ENCODE measurements at places on chromosomes 12 and 14.

- no peak for DNase-seq
Measured at GRCh38 chr12:15855646-15856045, 26.5 kb upstream of the STRAP start.

DNA sequence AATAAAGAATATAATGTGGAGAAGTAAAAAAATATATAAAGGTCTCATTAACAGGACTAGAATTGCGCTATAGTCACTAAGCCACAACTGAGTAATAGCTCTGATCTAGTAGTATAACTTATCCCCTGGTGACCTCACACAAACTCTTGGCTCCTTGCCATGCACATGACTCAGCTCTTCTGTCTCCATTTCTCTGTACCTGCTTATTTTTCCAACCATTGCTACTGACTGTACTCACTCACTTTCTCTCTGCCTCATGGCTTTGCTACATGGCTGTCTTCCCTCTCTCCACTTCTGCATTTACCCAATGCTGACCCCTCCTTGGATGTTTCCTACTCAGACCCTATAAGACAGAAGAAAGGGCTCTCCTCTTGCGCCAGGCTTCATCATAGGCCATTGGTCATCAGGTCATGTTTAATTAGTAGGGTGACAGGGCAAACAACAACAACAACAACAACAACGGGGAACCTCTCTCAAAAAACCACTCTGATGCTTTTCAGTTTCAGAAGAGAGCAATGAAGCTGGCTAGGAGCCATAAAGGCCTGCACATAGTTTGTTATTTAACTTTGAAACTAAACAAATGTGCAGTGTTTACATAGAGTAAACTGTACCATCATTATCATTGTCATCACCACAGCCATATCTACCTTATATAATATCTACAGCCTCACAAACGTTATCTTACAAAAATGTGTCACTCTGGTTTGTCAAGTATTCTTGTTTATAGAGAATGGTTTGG is 25.6 kb upstream of the KRAS start:
- DNase-seq: peak; percentile 37

DNA sequence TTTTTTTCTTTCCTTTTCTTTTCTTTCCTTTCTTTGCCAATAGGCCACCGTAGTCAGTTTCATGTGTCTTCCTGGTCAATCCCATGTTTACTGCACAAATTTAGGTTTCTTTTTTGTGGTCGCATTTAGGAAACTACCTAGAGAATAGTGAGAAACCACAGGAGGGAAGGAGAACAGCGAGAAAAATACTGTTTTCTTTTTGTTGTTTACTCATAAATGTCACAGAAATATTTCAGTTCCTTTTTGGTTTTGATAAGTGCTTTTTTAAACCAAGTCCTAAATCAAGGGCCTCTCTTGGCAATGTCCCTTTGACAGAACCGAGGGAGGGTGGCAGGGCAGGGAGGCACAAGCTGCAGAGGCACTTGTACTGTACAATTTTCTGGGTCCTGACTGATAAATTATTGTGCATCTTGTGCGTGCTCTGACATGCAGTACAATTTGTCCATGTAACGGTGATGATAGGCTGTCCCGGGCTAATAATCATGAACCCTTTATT is 326.1 kb downstream of the CACNA1C start:
- no peak for DNase-seq

- no peak for DNase-seq
Measured at GRCh38 chr12:44889162-44889561, 13.0 kb upstream of the NELL2 start.

GRCh38 chr14:101506211-101506925 is 54.9 kb upstream of the DIO3 start:
- DNase-seq: no peak

DNA sequence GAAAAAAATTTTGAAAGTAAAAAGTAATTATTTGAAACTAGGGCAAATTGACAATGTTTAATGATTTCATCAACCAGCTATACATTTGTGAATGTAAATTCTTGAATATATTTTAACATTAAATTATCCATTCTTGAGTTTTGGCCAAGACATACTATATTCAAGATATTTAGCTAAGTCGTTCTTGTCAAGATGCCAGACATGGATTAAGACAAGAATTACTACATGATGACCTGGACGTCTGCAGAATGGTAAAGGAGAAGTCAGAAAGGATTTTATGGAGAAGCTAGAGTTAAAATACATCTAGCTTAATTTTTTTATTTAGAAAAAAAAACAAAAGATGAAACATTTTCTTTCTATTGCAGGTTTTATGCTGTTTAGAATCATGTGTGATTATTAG is 255.8 kb downstream of the TMTC2 start:
- DNase-seq: no peak

- DNase-seq: no peak
Measured at GRCh38 chr14:51612449-51612848, 39.3 kb upstream of the FRMD6 start.

DNA sequence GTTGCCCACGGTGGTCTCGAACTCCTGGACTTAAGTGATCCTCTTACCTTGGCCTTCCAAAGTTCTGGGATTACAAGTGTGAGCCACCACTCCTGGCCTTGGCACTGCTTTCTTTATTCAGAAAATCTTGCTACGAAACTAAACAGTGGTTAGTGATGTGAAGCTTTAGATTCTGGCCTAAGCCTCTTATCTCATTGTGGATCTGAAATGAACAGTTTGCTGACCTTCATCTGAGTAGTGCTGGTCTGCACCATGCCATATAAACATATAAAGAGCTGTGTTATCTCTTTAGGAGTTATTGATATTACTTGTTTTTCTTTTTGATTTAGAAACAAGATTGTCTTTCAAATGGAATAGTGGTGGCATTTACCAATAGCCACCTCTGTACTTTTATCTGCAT is 22.6 kb downstream of the SRGAP1 start:
- DNase-seq: no peak

GRCh38 chr14:29459531-29459930 is 468.1 kb downstream of the PRKD1 start:
- no peak for DNase-seq

DNA sequence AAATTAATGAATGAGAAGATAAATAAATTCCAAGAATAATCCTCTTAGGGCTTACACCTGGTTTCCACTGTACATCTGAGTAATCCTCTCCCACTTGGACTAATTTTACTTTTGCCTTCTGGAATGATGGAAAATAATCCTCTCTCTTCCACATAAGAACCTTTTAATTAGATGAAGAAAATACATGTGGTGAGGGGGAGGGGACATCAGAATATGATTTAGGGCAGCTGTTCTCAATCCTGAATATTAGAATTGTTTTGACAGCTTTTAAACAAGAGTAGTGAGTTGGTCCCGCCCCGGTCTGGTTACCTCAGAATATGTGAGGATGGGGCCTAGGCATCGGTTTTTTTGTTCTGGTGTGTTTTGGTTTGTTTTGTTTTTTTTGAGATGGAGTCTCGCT is 51.5 kb downstream of the HECTD4 start:
- DNase-seq: no peak

- peak; percentile 72 for DNase-seq
Measured at GRCh38 chr14:53152184-53152886, 788 bp downstream of the DDHD1 start.

DNA sequence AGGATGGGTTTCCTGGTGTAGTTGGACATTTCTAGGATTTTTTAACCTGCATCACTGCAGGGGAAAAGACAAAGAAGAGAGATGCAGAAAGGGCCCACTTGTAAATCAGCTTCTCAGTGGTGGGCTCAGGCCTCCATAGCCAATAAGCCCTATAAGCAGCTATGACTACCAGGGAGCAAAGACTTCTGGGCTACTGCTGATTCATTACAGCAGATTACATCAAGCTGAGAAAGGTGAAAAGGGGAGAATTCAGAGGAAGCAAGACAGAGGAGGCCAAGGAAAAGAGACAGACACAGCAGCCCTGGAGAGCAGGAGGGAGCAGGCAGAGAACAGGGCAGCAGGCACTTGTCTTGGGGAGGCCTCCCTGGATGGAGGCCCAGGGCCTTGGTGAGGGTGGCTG is 95.2 kb downstream of the KCNA5 start:
- DNase-seq: no peak

- DNase-seq: no peak
Measured at GRCh38 chr12:112740387-112740934, 51.1 kb upstream of the RPH3A start.

DNA sequence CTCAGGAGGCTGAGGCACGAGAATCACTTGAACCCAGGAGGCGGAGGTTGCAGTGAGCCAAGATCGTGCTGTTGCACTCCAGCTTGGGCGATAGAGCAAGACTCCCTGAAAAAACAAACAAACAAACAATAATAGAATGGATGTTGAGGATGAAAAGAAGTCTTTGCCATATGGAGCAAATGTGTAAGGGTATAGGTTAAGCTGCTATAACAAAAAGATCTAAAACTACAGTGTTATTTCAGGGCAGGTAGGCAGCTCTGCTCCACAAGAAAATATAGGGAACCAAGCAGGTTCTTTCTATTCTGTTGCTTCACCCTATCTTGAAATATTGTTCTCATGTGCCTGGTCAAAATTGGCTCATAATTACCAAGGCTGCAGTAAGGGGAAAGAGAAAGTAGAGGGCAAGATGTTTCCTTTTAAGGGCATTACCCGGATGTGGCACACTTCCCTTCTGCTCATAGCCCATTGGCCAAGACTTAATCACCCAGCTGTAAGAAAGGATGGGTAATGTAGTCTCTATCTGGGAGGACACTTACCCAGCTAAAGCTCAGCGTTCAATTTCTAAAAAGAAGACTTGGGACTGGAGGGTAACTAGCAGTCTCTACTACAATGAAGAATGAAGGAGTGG is 23.5 kb downstream of the SDSL start:
- no peak for DNase-seq

GRCh38 chr14:57254884-57255283 is 13.8 kb downstream of the EXOC5 start:
- DNase-seq: no peak

GRCh38 chr14:105333020-105333490 is 18.5 kb downstream of the PACS2 start:
- no peak for DNase-seq

- DNase-seq: no peak
Measured at GRCh38 chr12:7905071-7905470, 30.9 kb downstream of the SLC2A3 start.

- peak; percentile 14 for DNase-seq
Measured at GRCh38 chr12:2052826-2053678, at the start of gene CACNA1C. CACNA1C (plus strand) TSS chr12:2052987; CDS start chr12:2053563, 576 bp downstream.

DNA sequence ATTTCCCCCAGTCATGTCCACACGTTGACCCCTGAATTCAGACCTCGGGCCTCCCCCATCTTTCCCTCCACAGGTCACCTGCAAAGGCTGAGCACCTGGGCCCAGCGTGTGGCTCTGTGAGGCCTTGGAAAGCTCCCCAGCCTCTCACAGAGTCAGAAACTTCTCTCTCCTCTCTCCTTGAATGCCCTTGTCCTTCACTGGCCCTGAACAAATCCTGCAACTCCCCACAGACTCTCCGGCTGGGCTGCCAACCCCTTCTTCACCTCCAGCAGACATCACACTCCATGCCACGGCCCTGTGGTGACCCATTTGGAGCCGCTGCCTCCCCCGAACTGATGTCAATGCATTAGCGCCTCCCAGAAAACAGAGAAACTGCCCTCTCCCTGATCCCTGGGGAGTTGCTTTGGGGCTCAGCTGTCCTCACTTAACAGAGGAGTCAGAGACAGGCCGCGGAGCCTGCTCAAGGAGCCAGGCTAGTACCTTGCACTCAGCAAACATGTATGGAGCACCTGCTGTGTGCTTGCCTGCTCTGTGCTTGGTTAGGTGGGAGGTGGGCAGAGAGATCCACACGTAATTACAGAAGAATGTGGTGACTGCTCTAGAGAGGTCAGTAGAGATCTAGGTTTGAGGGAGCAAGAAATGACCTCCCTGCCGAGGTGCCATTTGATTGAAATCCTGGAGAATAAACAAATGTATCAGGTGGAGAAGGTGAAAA is 99.2 kb upstream of the PWP1 start:
- no peak for DNase-seq

DNA sequence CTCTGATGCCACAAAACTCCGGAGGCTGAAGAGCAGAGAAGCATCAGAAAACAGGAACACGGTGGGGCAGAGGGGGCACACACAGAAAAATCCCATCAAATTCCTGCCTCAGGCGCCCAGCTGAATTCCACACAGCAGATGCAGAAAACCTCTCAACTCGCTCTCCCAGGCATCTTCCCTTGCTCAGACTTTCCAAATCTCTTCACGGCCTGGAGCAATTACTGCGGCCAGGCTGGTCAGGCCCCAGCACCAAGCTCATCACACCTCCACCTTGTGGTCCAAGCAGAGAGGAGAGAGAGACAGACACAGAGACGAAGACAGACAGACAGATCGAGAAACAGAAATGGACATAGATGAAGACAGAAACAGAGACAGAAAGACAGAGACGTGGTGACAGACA is 89.0 kb downstream of the NCOR2 start:
- DNase-seq: no peak

GRCh38 chr12:18676996-18677588 is 60.7 kb downstream of the PLCZ1 start:
- no peak for DNase-seq

DNA sequence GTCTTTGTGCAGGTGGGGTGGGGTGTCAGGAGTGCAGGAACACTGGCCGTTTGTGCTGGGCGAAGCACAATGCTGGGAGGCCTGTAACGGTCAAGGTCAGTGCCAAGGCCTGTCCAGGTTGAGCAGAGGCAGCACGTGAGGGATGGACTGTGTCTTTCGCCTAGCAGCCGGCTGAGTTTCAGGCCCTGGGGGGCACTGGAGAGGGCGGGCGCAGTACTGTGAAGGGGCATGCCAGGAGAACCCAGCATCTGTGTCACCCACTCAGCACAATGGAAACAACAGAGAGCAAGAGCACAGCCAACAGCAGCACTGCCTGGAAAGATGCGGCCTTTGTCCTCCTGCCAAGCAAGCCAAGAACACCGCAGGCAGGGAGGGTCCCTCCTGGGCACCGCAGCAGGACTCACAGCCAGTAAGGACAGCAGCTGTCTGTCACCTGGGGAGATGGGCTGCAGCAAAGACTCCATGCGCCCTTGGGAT is 25.2 kb downstream of the SLC25A47 start:
- DNase-seq: no peak

- no peak for DNase-seq
Measured at GRCh38 chr14:101992708-101993107, 28.3 kb downstream of the DYNC1H1 start.

- DNase-seq: no peak
Measured at GRCh38 chr14:55500219-55500701, 59.8 kb upstream of the TBPL2 start.

DNA sequence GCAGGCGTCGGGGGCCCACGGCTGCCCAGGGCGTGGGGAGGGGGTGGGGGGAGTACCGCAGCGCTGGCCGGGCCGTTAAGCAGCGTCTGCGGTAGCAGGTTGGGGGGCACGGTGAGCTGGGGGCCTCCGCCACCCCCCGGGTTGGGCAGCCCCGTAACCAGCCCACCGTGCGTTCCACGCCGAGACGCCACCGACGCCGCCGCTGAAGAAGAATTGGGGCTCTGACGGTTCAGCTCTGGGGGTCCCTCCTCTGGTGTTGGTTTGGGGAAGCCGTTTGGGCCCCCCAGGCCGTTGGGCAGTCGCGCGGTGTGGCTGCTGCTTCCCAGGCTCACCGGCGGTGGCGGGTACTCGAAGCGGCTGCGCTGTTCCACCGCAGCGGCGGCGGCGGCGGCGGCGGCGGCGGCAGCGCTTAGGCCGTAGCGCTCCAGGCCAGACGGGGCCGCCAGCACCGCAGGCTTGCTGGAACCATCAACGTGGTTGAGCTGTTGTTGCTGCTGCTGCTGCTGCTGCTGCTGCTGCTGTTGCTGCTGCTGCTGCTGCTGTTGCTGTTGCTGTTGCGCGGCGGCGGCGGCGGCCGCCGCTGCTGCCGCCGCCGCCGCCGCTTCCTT is 1.5 kb downstream of the IRF2BPL start:
- peak; percentile 50 for DNase-seq
